ENCODE measurements at places on chromosomes 16 and 17.

- no peak overlapping the region for H3K4me3 ChIP-seq
- no peak overlapping the region for H3K27ac ChIP-seq
- H3K27me3 ChIP-seq, result peaks cover 56% of the 10 kb centered on the region
- no peaks in the 10 kb centered on the region for H3K36me3 ChIP-seq
Observed at GRCh38 chr17:49437696-49438435, 23.2 kb upstream of the PHB1 start.

DNA sequence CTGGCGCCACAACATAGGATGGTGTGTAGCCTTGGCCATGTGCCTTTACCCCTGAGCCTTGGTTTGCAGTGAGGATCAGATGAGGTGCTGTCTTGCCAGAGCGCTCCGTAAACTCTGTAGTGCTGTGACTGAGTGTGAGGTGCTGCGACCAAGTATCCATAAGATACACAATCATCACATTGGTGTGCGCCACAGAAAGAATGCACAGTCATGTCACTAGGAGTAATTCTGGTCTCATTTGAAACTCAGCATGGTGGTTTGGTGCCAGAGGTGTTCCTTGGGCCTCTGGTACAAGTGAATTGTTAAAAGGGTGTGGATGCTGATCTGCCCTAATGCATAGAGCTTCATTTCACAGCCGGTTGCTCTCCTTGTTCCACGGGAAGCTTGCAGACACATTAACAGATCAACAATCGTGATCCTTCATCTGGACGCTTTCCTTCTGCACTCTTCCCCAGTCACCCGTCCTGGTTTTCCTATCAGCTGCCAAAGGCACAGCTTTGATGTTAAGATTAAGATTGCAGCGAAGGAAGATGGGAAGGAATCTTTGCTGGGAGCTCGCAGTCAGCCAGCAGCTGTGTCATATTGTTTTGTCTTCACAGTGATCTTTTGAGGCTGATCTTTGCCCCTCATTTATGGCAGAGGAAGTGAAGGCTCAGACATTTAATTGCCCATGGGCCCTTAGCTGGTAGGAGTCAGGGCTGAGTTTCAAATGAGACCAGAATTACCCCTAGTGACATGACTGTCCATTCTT, 79.1 kb downstream of the KSR1 start:
- no peak overlapping the region for H3K27ac ChIP-seq
- peaks cover 66% of the 10 kb centered on the region for H3K4me1 ChIP-seq
- H3K4me3 ChIP-seq, result no peak overlapping the region

GRCh38 chr17:78759969-78760352, 22.1 kb downstream of the CYTH1 start:
- DNase-seq, result no peak
- H3K27ac ChIP-seq, result peak overlapping the region; percentile 97
- peaks cover 35% of the 10 kb centered on the region for H3K36me3 ChIP-seq
- no peaks in the 10 kb centered on the region for H3K27me3 ChIP-seq

DNA sequence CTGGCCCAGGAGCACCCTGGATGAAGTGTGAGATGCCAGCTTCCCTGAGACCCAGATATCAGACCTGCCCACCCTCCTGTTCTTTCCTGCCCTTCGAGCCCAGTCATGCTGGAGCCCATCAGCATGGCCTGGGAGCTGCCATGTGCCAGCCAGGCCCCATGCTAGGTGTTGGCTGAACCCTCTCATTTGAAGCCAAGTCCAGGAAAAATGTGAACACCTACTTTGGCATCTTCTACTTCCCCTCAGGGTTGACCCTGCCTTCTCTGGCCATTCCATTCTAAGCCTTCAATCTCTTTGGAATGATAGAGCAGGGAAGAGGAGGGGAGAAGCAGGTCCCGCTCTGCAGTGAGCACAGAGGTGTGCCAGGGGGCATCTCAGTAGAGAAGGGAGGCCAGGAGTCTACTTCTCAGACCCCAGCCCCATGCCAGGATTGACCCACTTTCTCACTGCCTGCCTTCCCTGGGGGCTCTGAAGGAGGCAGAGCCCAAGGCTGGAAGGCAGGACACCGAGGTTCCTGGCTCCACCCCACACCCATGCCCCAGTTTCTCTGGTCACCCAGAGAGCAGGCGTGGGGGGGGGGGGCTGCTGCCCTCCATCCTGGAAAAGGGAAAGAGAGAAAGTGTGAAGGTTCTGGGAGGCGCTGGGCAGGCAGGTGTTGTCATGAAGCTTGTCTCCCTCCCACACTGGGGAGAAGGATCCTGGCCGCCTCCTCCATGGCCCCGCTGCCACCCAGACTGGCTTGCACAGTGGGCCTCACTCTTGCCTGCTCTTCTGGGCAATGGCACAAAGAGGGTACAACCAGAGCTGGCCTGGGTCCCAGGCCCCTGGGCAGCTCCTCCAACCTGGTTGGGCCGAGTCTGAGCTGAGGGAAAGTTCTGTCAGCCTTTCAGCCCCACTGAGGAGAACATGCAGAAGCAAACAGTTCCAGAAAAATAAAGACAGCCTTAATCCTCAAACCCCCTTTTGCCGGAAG, 9.3 kb downstream of the HDAC5 start:
- no peak overlapping the region for H3K4me3 ChIP-seq
- H3K36me3 ChIP-seq, result peaks cover 6% of the 10 kb centered on the region
- DNase-seq, result no peak
- no peaks in the 10 kb centered on the region for H3K27me3 ChIP-seq

DNA sequence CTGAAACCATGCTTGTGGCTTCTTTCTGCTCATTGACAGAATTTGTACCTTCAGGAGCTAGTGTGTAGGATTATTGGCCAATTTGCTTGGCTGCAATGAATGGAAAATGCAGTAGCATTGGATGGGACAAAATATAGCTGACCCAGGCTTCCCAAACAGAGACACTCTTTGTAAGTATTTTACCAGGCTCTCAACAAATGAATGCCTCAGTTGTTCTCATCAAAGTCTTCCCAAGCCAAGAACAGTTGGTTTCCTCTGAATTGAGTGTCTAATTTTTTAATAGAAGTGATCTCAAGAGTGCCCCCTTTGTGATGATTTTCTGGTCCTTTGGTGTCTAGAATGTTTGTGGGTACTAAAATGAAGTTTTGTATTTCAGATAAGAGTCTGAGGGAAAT, 140.9 kb downstream of the SHISA9 start:
- no peaks in the 10 kb centered on the region for H3K4me1 ChIP-seq
- no peak overlapping the region for H3K27ac ChIP-seq
- no peaks in the 10 kb centered on the region for H3K36me3 ChIP-seq
- H3K27me3 ChIP-seq, result peaks cover 3% of the 10 kb centered on the region
- H3K4me3 ChIP-seq, result no peak overlapping the region
- no peak for DNase-seq

DNA sequence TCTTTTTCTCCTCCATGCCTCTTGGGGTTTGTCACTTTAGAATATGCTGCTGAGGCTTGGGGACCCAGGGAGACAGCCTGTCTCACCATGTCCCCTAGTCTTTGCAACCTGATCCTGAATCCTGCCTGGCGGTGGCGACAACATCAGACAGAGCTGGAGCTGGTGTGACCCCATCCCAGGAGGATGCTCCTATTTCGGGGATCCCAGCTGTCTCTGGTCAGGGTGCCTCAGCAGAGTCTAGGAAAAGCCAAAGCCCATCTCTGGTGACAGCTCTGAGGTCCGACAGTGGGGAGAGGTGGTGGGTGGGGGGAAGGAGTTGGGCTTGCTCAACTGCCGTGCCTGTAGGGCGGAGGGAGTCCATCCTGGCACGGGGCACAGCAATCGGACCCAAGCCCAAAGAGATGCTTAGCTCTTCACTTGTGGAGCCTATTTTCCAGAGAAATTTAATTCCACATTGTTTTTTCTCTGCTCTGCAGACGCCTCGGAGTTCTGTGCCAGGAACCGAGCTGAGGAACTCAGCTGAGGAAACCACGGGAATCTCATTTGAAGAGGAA, 10.3 kb upstream of the TNS4 start:
- no peaks in the 10 kb centered on the region for H3K27me3 ChIP-seq
- H3K4me3 ChIP-seq, result no peak overlapping the region
- peaks cover 30% of the 10 kb centered on the region for H3K4me1 ChIP-seq
- DNase-seq, result peak; percentile 18
- no peak overlapping the region for H3K27ac ChIP-seq

DNA sequence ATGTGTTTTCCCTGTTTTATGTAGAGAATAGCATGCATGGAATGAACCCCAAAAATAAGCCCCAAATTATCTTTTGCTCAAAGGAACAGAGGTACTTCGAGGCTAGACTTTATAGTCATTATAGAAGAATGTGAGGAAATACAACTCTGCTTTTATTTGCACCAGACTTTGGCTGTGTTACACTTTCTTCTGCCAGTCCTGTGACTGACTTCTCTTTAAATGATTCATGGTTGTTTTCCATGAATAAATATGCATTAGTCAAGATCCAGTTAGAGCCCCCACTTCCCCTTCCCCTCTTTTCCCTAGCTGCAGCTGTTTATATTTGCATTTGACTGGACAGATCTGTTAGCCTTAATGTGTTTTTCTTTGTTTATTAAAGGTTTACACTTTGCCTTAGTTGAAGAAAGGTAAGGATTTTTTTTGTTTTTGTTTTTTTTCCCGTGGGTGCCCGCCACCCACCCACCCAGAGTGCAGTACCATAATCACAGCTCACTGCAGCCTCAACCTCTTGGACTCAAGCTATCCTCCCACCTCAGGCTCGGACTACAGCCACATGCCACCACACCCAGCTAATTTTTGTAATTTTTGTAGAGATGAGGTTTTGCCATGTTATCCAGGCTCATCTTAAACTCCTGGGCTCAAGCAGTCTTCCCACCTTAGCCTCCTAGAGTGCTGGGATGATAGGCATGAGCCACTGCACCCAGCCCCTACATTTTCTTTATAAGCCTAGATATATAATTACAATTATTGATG, 152.6 kb downstream of the CYB561 start:
- no peaks in the 10 kb centered on the region for H3K27me3 ChIP-seq
- no peak for DNase-seq
- H3K4me1 ChIP-seq, result peaks cover 7% of the 10 kb centered on the region
- no peak overlapping the region for H3K4me3 ChIP-seq

DNA sequence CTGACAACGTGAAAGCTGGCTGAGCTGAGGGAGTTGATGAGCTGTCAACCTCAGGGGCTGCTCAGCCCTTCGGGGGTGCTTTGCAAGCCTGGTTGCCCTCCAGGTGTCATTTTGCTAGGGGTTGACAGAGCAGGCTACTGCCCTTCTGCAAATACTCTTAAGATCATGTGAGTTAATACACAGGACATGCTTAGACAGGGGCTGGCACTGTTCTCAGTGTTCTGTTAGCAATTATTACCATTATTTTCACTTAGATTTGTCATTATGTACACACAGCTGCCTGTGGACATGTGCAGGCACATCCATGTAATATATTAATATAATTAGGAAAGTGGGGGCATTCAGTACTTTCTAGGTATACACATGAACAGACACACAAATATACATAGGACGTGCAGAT, 554.3 kb upstream of the HSBP1 start:
- no peaks in the 10 kb centered on the region for H3K4me1 ChIP-seq
- H3K4me3 ChIP-seq, result no peak overlapping the region
- H3K36me3 ChIP-seq, result no peaks in the 10 kb centered on the region
- no peak for DNase-seq

GRCh38 chr17:82977606-82978005, 101.8 kb upstream of the METRNL start:
- peaks cover 20% of the 10 kb centered on the region for H3K4me1 ChIP-seq
- no peaks in the 10 kb centered on the region for H3K27me3 ChIP-seq
- DNase-seq, result no peak
- H3K36me3 ChIP-seq, result peaks cover under 1% of the 10 kb centered on the region
- no peak overlapping the region for H3K27ac ChIP-seq

GRCh38 chr17:57044976-57045867, 39.8 kb upstream of the AKAP1 start:
- no peaks in the 10 kb centered on the region for H3K36me3 ChIP-seq
- no peak overlapping the region for H3K27ac ChIP-seq
- peak overlapping the region; percentile 70 for H3K4me3 ChIP-seq
- no peak for DNase-seq

DNA sequence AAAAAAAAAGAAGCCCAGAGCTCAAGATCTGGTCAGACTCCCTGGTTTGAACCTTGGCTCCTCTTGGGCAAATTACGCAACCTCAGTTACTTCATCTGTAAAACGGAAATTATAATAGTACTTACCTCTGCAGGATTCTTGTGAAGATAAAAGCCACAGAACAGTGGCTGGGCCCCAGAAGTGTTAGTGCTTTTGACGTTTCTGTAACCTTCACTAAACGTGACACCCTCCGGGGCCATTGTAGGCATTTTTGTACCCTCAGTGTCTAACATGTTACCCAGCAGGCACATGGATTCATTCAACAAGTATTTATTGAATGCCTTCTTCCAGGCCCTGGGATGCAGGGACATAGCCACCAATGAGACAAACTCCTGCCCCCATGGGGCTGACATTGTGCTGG, 58.0 kb downstream of the PITPNC1 start:
- no peaks in the 10 kb centered on the region for H3K36me3 ChIP-seq
- no peak for DNase-seq
- peak overlapping the region; percentile 95 for H3K27ac ChIP-seq
- H3K27me3 ChIP-seq, result no peaks in the 10 kb centered on the region

DNA sequence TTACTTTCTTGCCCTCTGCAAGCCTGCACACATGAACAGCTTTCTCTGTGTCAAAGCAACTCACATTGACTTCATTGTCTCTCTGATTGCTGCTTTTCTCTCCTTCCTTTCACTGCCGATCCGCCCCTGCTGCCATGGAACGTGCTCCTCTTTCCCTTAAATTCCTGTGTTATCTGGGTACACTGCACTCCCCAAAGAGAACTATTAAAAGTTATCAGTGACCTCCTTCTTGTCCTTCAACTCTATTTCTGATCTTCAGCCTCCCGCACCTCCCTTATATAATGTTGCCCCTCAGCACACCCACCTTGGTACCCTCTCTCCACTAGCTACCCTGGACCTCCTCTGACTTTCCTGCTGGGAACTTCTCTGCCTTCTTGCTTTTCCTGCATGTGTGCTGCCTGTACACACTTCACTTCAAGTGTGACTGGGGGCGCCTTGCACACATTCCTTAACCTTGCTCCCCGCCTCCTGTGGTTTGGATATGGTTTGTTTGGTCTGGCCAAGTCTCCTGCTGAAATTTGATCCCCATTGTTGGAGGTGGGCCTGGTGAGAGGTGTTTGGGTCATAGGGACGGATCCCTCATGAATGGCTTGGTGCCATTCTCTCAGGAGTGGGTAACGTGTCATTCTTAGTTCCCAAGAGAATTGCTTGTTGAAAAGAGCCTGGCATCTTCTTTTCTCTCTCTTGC, 26.7 kb upstream of the PMP22 start:
- no peaks in the 10 kb centered on the region for H3K36me3 ChIP-seq
- H3K4me1 ChIP-seq, result no peaks in the 10 kb centered on the region
- no peak overlapping the region for H3K27ac ChIP-seq
- no peak for DNase-seq

- H3K27ac ChIP-seq, result no peak overlapping the region
- no peaks in the 10 kb centered on the region for H3K36me3 ChIP-seq
- DNase-seq, result no peak
- H3K4me1 ChIP-seq, result no peaks in the 10 kb centered on the region
- no peaks in the 10 kb centered on the region for H3K27me3 ChIP-seq
Observed at GRCh38 chr16:7270006-7270405, 62.6 kb upstream of the RBFOX1 start.

All from activated T-cell treated with anti-CD3 and anti-CD28 coated beads, Interleukin-2, amount 50 U/mL, for 24 hours (primary cell).